ENCODE measurements at places on chromosomes 7 and 10. TPM values are rescaled to one million over a fixed set of nuclear protein-coding genes. Genes with fewer than 3 reads are reported as not detected.

H2BK1 gene
- not detected for total RNA-seq

HOXA2 gene
- 0.33 TPM for total RNA-seq

SPDYE2 gene
- total RNA-seq: not detected

OPN4 gene
- total RNA-seq: not detected

GPR15LG gene
- not detected for total RNA-seq

GRID2IP gene
- total RNA-seq: not detected

CLCN1 gene
- total RNA-seq: not detected

PDZD7 gene
- 0.34 TPM for total RNA-seq

HTR5A gene
- total RNA-seq: not detected

HSPA12A gene
- total RNA-seq: 0.68 TPM

ZNF365 gene
- not detected for total RNA-seq

AGK gene
- 31.8 TPM for total RNA-seq

RNF32 gene
- total RNA-seq: 0.23 TPM

CPA5 gene
- not detected for total RNA-seq

GOLGA7B gene
- total RNA-seq: under 0.01 TPM

NME8 gene
- total RNA-seq: not detected

SEMA3D gene
- total RNA-seq: 20.4 TPM

PITX3 gene
- total RNA-seq: not detected

RSPH10B gene
- 1.0 TPM for total RNA-seq

ERVW-1 gene
- not detected for total RNA-seq

Data from dermis blood vessel endothelial cell (primary cell).